ENCODE measurements at places on chromosomes 12 and 14.

DNA sequence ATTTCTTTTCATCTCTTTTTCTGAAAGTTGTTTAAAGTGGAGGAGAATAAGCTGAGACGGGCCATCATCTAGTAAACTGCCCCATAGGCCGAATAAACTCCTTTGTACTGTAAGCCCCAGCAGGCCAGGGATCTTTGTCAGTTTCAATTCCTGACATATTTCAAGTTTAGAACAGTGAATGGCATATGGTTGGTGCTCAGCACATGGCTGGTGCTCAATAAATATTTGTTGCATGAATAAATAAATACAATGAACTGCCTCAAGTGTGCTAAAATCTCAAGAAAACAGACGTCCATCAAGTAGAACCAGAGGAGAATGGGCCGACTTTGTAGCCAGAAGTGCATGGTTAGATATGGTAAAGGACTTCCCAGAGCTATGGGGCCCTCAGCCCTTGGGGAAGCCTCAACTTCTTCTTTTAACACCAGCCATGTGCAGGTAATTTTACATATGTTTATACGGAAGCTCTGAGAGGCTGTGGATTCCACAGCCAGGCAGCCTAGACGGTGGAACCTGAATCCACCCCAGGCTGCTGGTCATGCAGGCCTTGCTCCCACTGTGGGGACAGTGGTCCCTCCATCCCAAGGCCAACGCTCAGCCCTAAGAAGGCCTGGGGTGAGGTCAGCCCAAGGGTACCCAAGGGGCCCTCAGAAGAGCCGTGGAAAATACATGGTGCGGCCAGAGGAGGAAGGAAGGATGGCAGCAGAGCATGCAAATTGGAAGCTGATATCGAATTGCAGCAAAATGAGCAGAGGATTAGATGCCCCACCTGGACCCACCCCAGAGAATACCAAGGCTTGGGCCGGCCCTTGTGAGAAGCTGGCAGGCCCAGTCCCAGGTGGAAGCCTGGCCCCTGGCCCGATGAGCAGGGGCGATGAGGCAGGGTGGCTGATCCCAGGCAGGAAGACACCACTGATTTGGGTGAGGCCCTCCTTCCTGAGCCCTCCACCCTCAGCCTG is 8.7 kb upstream of the AQP2 start:
- no peak for DNase-seq

GRCh38 chr12:42482748-42483520 is 106.6 kb downstream of the PRICKLE1 start:
- no peak for DNase-seq

GRCh38 chr12:123167329-123167728 is 16.4 kb upstream of the PITPNM2 start:
- DNase-seq = no peak

GRCh38 chr12:51531978-51532497 is 59.0 kb upstream of the SCN8A start:
- peak; percentile 56 for DNase-seq

DNA sequence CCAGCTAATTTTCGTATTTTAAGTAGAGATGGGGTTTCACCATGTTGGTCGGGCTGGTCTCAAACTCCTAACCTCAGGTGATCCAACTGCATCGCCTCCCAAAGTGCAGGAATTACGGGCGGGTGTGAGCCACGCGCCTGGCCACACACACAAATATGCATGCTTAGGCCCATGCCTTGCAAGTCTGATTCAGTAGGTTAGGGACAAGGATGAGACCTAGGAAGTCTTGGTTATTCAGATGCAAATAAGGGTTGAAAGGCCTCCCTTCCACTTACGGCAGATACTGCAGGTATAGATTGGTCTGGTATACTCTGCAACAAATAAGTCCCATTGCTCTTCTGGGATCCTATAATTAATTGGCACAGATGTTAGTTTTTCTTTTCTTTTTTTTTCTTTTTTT is 32.9 kb downstream of the TXNRD1 start:
- DNase-seq = no peak

GRCh38 chr14:98940693-98941437 is 331.1 kb downstream of the BCL11B start:
- no peak for DNase-seq

DNA sequence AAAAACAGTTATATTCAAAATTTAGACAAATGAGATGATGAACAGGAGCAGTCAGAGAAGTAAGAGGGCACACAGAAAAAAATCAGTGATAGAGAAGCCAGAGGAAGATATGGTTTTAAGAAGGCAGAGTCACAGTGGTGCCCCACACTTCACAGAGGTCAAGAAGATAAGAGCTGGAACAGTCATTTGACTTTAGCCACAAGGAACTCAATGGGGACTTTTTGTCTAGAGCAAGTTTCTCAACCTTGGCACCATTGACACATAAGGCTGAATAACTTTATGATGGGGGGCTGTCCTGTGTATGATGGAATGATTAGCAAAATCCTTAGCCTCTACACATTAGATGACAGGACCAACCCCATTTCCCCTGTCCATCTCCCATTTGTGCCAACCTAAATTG is 172.8 kb upstream of the PLEKHG7 start:
- no peak for DNase-seq

DNA sequence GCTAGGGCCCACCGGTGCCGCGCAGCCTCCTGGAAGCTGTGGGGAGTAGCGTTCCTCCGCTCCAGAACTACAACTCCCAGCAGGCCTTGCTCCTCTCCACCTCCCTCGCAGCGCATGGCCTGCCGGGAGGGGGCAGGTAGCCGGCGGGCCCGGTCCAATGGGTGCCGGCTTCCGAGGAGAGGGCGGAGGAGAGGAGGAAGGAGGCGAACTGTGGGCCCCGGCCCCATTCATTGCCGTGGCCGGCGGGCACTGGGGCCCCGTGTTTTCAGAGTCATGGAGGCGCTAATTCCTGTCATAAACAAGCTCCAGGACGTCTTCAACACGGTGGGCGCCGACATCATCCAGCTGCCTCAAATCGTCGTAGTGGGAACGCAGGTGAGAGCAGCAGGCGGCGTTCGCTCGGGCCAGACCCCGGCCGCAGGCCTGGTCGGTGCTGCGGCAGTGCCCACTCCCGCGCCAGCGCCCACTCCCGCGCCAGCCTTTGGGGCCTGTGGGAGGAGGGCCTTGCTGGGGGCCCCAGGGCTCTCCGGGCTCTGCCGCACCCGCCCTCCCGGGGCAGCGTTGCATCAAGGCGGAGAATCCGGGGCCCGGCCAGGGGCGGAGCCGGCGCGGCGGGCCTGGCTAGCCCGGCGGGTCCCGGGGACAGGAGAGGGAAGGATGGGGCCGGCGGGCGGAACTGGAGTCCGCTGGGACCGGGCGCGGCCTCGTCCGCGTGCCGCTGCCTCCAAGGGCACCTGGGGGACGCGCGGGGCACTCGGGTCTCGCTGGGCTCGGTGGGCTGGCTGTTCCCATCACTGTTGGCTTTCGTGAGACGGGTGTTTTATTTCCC is at the start of gene DNM1L:
Gene DNM1L (plus strand): TSS at position 211 of the 829 bp plus-strand sequence. CDS start 63 bp downstream, at position 274.
- peak; percentile 83 for DNase-seq

GRCh38 chr12:1837541-1838204 is 17.3 kb downstream of the LRTM2 start:
- no peak for DNase-seq

- DNase-seq = no peak
These were observed 6.3 kb upstream of the PIP4K2C start for GRCh38 chr12:57584690-57585089.

GRCh38 chr12:62632411-62632918 is 165.8 kb downstream of the MON2 start:
- no peak for DNase-seq

DNA sequence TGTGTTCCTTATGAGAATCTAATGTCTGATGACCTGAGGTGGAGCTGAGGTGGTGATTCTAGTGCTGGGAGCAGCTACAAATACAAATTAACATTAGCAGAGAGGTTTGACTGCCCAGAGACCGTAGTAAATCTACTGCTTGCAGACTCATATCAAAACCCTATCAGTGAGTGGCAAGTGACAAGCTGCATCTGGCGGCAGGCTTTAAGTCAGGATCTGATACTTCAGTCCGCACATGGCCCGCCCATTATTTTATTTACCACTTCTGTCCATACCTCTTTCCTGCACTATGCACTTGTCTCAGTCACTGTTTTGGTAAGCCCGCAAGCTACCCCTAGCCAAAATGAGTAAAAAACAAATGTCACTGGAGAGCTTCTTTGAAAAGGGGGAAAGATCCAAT is 11.4 kb downstream of the CEP128 start:
- DNase-seq = no peak

DNA sequence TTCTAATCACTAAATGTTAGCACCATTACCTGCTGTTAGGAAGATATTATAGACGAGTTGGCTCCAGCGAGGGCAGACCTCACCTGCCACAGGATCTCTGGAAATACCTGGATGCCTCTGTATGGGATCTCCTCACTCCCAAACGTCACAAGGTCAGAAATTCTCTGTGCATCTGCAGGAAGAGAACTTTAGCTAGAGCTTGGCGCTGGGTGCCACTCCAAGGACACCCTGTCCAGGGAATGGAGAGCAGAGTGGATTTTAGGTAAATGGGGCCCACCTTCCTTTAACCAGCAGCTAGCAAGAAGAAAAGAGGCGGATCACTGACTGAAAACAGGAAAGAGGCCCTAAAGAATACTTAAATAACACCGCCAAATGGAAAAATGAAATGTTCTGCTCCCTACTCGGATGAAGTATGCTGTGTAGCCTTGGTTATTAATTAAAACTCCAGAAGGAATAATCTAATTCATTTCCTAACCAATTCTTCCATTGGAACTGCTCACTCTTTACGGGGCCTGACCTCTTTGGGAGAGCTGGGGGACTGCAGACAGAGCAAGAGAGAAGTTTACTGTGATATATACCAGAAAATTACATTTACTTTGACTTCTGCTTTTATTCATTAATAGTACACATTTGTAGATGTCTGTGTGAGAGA is 4.2 kb upstream of the FOXG1 start:
- DNase-seq = no peak

- DNase-seq = no peak
These were observed 191.7 kb downstream of the RASSF9 start for GRCh38 chr12:85644508-85644907.

GRCh38 chr12:20520532-20520931 is 152.2 kb downstream of the PDE3A start:
- DNase-seq = no peak

- DNase-seq = no peak
These were observed 224.1 kb downstream of the BCAT1 start for GRCh38 chr12:24724814-24725213.

- no peak for DNase-seq
These were observed 55.0 kb upstream of the SGPP1 start for GRCh38 chr14:63782683-63783389.

DNA sequence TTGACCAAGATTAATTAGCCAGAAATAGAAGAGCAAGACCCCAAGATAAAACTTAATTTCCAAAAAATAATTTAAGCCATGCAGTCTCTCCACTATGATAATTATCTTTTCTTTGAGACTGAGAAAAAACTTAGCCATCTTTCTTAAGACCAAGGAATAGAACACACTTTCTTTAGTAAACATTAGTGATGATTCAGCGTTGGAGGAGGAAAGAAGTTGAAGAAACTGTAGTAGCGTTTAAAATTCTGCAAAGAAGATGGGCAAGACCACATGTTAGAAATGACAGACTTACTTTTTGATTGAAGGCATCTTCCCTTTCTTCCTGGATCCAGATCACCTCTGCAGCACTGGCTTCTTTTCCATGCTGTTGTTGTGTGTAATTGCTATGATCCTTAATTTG is 124.8 kb upstream of the RASSF8 start:
- DNase-seq = no peak

DNA sequence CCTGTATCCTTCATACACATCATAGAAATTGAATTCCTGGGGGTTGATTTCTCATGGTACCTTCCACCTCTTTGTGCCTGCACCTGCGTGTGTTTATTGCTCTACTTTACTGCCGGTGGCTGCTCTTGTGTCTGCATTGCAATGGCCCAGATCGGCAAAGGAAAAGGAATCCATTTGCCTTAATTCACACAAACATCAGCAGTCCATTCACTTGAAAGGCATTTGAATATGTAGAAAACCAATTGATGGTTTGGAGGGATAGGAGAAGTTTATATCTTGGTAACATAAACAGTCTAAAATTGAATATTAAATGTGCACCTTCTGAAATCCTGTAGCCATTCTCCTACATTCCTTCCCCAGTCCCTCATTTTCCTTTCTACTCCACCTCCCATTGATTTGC is 74.0 kb downstream of the SNAPC1 start:
- DNase-seq = no peak
